ENCODE measurements at places on chromosomes 6 and 20. TPM values are rescaled to one million over a fixed set of nuclear protein-coding genes. Genes with fewer than 3 reads are reported as not detected.

Gene C6orf47
- total RNA-seq = 19.0 TPM

Gene C20orf202
- total RNA-seq = not detected

Gene RBPJL
- total RNA-seq = not detected

Gene NOX3
- not detected for total RNA-seq

- no peak for DNase-seq
Observed at GRCh38 chr6:6635869-6636268, 47.3 kb downstream of the LY86 start.

- no peak for DNase-seq
Observed at GRCh38 chr20:52867305-52867704, 104.9 kb upstream of the TSHZ2 start.

- DNase-seq = no peak
Observed at GRCh38 chr6:41630946-41631345, 7.3 kb upstream of the MDFI start.

- DNase-seq = no peak
Observed at GRCh38 chr6:84651583-84651982, 112.8 kb downstream of the TBX18 start.

- DNase-seq = no peak
Observed at GRCh38 chr20:47506850-47507249, 5.2 kb downstream of the NCOA3 start.

DNA sequence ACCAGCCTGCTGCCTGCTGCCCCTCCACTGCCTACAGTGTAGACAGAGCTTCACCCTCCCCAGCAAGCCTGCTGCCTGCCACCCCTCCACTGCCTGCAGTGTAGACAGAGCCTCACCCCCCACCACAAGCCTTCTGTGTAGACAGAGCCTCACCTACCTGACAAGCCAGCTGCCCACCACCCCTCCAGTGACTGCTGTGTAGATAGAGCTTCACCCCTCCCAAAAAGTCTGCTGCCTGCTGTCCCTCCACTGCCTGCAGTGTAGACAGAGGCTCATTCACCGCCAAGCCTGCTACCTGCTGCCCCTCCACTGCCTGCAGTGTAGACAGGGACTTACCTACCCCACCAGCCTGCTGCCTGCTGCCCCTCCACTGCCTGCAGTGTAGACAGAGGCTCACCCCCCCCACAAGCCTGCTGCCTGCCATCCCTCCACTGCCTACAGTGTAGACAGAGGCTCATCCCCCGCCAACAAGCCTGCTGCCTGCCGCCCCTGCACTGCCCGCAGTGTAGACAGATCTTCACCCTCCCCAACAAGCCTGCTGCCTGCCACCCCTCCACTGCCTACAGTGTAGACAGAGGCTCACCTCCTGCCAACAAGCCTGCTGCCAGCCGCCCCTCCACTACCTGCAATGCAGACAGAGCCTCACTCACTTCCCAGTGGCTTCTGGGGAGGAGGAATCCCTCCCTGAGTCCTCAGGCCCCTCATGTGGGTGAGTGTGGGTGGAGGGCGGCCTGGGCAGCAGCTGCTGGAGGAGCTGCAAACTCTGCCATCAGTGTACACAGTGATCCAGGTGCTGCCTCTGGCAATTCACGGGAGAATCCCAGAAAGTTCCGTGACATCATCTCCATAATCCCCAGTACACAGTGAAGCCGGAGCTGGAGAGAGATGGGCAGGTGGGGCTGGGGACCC lies 140.9 kb downstream of the DLL1 start:
- no peak for DNase-seq

All from kidney epithelial cell (primary cell).